ENCODE measurements at places on chromosomes 1 and 21. TPM values are rescaled to one million over a fixed set of nuclear protein-coding genes. Genes with fewer than 3 reads are reported as not detected.

DAB1 gene
- total RNA-seq, result not detected

GRCh38 chr21:45258466-45258865 is 29.2 kb downstream of the POFUT2 start:
- no peak for DNase-seq

DNA sequence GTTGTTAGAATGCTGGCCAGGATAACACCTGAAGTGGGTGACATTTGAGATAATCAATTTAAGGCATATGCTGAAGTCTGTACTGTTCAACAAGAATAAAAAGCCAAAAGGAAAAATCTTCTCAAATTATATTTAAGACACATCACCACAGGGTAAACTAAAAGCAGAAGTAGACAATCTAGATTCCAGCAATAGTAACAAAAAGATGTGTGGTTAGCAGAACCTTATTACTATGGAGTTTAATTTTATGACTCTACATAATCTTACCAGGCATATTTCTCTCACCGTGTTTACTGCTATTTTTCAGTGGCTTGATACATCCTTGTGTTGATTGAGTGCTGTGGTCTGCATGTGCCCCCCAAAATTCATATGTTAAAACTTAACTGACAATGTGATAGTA is 300.4 kb upstream of the ZP4 start:
- no peak for DNase-seq

DISP3 gene
- 0.23 TPM for total RNA-seq

- no peak for DNase-seq
Observed at GRCh38 chr1:111908011-111908621, 81.4 kb downstream of the KCND3 start.

ZYG11A gene
- total RNA-seq, result 0.37 TPM

DNA sequence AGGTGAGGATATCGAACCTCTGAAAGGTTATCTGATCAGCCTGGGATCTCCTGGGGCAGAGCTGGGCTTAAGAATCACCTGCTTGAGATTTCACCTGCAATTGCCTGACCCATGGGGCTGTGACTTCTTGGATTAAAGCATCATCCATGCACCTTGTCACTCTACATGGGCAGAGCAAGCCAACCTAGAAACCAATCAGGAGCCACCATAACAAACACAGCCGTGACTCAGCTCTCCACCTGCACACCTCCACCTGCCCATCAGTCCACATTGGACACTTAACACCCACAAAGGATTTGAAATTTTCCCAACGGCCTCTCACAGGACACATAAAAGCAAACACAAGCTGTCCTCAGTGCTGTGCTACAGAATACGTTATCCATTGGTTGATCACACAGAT is 35.1 kb upstream of the ETS2 start:
- no peak for DNase-seq

CD164L2 gene
- not detected for total RNA-seq

GRCh38 chr21:46187261-46187660 is 3.0 kb upstream of the SPATC1L start:
- DNase-seq, result no peak

GRCh38 chr1:206946261-206946660 is at the start of gene PIGR:
Gene PIGR (minus strand): TSS chr1:206946466. CDS start chr1:206940531, 5,935 bp downstream.
- no peak for DNase-seq

MPL gene
- total RNA-seq, result not detected

DNA sequence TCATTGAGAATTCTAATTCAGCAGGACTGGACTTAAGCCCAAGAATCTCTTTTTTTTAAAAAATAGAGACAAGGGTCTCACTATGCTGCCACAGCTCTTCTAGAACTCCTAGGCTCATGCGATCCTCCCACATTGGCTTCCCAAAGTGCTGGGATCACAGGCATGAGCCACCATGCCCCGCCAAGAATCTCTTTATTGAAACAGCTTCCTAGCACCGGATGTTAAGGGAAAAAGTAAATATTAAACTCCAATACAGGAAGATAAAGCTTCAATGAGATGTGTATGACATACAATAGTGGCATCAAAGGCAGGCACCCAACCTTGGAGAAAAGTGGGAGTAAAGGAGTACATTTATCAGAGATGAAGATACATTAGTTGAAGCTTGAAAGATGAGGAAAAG is 25.5 kb downstream of the PUM1 start:
- DNase-seq, result no peak

CFAP74 gene
- total RNA-seq, result not detected

DNA sequence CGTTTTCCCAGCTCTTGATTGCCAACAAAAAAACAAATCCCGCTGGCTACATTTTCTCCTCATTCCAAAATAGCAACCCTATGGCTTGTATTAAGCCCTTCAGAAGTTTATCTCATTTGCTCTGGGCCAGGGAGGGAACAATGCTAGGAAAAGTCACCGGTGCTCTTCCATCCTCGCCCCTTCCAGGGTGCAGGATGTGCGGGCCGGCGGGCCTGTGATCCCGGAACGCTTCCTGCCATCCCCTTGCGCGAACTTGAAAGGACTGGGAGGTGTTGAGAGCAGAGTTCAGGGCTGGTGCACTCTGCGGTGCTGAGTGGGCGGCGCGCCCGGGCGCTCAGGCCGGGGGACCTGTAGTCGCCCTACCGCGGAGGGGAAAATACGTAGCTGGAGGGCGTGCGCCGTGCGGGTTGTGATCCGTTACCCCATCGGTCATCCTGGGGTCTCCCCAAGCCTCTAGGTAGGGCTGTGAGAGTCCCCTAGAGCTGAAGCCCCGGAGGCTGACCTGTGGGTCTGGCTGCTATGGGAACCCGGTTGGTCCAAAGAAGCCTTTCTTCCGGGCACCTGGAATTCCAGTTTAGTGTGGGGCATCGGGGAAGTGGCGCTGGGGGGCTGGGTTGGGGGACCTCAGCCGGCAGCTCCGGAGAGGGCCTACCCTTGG is 13.1 kb downstream of the NR5A2 start:
- no peak for DNase-seq

DNA sequence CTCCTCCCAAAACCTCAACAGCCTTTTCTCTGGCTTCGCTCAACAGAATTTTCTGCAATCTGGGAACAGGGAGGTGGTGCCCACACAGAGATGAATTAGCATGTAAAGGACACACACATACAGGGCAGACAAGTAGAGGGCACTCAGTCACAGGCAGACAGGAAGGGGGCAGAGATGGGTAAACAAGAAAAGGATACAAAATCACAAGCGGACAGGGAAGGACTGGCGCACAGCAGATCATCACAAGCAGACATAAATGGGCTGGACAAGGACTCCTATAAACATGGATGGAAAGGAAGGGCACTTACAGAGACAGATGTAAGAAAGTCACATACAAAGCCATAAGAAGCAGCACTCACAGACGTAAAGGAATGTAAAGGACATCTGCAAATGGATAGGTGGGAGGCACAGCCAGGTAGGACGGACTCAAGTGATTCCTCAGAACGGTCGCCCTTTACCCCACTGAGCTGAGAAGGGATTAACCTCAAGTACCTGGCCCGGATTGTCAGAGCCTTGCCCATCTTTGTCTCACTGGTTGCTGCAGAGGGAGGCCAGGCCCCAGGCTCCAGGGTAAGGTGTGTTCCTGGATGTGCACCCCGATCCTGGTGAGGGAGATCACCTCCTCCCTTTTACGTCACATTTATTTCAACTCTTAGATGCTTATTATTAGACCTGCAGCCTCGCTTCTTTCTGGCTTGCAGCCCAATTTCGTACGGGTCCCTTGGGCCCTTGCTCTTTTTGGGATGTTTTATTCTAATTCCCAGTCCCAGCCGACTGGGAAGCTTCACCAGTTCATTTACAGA is 836 bp upstream of the PRCC start:
- DNase-seq, result no peak

TDRD5 gene
- total RNA-seq, result not detected

CRYAA gene
- not detected for total RNA-seq

DNA sequence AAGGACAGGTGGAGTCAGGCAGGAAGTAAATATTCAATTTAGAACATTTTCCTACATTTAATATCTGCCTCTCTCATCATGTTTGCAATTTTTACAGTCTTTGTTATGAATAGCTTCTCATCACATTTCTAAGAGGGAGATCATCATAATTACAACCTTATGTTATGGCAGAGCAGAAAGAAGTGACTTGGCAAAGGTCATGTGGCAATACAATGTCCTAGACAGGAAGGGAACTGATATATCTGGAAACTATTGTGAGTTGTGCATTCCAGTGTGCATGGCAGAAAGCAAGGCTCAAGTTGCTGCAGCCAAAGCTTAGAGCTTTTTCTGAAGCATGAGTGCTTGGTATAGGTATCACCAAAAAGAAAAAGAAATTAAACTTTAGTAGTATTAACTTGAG is 43.8 kb upstream of the PRRX1 start:
- DNase-seq, result no peak

PCSK9 gene
- total RNA-seq, result 0.05 TPM

- no peak for DNase-seq
Observed at GRCh38 chr21:44854391-44854663, 19.2 kb downstream of the PTTG1IP start.

DNA sequence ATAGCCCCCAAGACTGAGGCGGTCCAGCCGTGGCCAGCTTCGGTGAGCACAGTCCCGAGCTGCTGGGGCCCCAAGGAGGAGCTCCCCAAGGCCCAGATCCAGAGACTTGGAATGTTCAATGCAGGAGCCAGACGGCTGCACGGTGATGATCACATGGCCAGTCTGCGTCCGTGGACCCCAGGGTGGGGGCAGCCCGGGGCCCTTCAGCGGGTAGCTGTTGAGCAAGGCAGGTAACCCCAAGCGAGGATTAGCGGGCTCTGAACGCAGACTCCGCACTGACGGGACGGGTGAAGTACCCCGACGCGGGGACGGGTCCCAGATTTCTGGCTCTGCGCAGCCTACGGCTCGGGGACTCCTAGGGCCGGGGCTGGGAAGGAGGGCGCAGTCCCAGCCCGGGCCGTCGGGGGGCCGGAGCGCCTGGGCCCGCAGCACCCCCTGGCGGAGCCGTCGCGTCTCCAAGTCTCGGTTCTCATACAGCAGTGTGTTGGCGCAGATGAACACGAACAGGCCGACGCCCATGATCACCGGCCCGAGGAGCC is 2.7 kb downstream of the TMEM200B start:
- DNase-seq, result peak; percentile 63

GRCh38 chr1:67269061-67269460 is 38.6 kb upstream of the IL12RB2 start:
- no peak for DNase-seq

GRCh38 chr1:33741749-33742148 is 122.1 kb upstream of the HMGB4 start:
- DNase-seq, result no peak

MATN1 gene
- total RNA-seq, result 0.44 TPM

UBL4B gene
- total RNA-seq, result not detected

SEMA4A gene
- 132 TPM for total RNA-seq

MAEL gene
- not detected for total RNA-seq

DNA sequence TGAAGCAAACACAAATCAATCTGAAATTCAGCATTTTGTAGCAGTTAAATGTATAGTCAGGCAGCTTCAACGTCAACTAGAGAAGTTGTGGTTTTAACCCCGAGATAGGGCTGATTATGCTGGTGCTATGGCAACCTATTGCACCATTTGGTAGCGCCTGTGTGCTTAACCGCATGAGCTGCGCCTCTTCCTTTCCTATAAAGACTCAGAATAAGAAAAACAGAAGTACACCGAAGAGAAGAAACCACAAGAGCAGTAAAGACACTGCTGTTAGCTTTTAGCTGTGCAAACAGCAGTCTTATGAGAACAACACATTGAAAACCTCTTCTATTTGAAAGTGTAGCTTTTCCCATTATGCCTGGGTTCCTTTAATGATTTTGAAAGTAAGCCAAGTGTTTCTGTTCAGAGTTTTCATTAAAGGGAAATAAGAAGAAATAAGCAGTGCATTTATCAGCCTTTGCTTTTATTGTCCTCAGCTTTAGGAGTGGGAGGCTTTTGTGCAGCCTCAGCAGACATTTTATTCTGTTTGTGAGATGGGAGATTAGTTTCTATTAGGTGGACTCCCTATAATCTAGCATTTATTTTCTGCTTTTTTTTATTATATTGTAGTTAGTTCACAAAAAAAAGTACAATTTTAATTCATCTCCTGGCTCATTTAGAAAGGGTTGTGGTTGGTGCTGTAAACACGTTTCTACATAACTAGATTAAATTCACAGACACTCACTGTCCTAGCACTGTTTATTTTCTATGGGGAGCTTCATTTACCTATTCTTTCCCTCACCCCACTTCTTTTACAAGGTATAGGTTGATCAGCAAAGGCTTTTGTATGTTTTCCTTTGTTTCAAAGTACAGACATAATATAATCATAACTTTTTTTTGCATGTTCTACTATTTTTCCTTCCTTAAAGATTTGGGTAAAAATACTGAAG is 43.3 kb downstream of the PTPRC start:
- peak; percentile 84 for DNase-seq

GRCh38 chr1:85116856-85117255 is 68.6 kb upstream of the MCOLN3 start:
- DNase-seq, result no peak

ATP1A2 gene
- not detected for total RNA-seq

DNA sequence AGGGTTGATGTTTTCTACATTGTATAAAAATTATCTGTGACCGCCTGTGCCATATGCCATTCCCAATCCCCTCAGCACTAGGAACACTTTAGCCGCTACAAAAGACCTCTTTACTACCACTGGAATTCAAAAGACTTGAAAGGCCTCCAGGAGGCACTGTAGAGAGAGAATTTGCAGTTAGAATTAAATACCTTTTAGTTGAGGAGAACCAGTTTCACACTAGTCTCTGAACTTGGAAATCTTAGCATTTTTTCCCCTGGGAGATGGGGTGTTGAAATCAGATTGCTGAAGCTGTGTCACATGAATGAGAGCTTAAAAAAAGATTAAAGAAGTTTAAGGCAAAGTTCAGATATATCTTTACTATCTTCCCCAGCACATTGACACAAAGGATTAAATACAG is 291.0 kb downstream of the ADGRL2 start:
- no peak for DNase-seq

GPR89A gene
- total RNA-seq, result 28.9 TPM

- no peak for DNase-seq
Observed at GRCh38 chr1:209577346-209577745, 6.2 kb upstream of the CAMK1G start.

GRCh38 chr21:40425981-40426380 is 421.0 kb downstream of the DSCAM start:
- DNase-seq, result no peak

DNA sequence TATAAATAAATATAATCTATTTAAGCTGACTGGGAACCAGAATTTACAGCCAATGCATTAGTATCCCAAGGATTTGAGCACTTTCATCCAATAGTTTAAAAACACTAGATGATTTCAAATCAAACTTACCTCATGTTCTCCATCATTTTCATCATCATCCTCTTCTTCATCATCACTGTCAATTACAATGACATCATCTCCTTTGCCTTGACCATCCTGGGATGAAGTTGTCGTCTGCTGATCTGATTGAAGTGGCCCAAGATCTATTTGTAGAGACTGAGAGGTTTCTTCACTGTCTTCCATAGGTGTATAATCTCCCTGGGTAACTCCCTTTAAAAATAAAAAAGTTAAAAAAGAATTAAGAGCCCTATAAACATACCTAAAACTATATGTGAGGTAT is 47.7 kb downstream of the TPR start:
- DNase-seq, result no peak

All from activated T-helper 2 cell treated with anti-CD3 and anti-CD28 coated beads, Interferon-gamma antibody, Interleukin-2, Interleukin-4, amounts not matched to agents 10 μg/mL and 5 μg/mL and 100 μg/mL, durations not matched to agents 14 hours and 24 hours and 36 hours (primary cell).